ENCODE measurements at places on chromosomes 1 and 21.
A peak's percentile ranks its signal among the peaks of the same experiment; 100 is the strongest.

GRCh38 chr21:43266534-43266933, 97.7 kb downstream of the CRYAA start:
- no peak for DNase-seq
- no peaks in the 10 kb centered on the region for H3K4me1 ChIP-seq
- no peak overlapping the region for H3K4me3 ChIP-seq
- no peak overlapping the region for H3K27ac ChIP-seq

GRCh38 chr21:17250778-17251241, 262.0 kb upstream of the CXADR start:
- no peaks in the 10 kb centered on the region for H3K27me3 ChIP-seq
- no peaks in the 10 kb centered on the region for H3K4me1 ChIP-seq
- H3K4me3 ChIP-seq: no peak overlapping the region
- H3K36me3 ChIP-seq: no peaks in the 10 kb centered on the region

GRCh38 chr1:68376441-68376840, 73.3 kb downstream of the RPE65 start:
- no peak overlapping the region for H3K4me3 ChIP-seq
- no peak overlapping the region for H3K27ac ChIP-seq
- H3K36me3 ChIP-seq: no peaks in the 10 kb centered on the region

- H3K36me3 ChIP-seq: no peaks in the 10 kb centered on the region
- no peak overlapping the region for H3K27ac ChIP-seq
- DNase-seq: no peak
- H3K4me1 ChIP-seq: no peaks in the 10 kb centered on the region
- no peak overlapping the region for H3K4me3 ChIP-seq
- no peaks in the 10 kb centered on the region for H3K27me3 ChIP-seq
These were observed 259.4 kb upstream of the DAB1 start for GRCh38 chr1:57683037-57683942.

- DNase-seq: peak; percentile 83
- H3K27me3 ChIP-seq: peaks cover 40% of the 10 kb centered on the region
- no peak overlapping the region for H3K27ac ChIP-seq
- peaks cover 5% of the 10 kb centered on the region for H3K4me1 ChIP-seq
- H3K4me3 ChIP-seq: no peak overlapping the region
- H3K36me3 ChIP-seq: no peaks in the 10 kb centered on the region
These were observed 44.2 kb upstream of the LAPTM5 start for GRCh38 chr1:30801771-30802198.

GRCh38 chr1:23168079-23168444, 594 bp downstream of the LUZP1 start:
- peaks cover 14% of the 10 kb centered on the region for H3K4me1 ChIP-seq
- H3K27ac ChIP-seq: peak overlapping the region; percentile 84
- peak overlapping the region; percentile 98 for H3K4me3 ChIP-seq
- peak; percentile 48 for DNase-seq
- H3K27me3 ChIP-seq: peaks cover 2% of the 10 kb centered on the region

- no peaks in the 10 kb centered on the region for H3K4me1 ChIP-seq
- no peaks in the 10 kb centered on the region for H3K36me3 ChIP-seq
- no peak overlapping the region for H3K27ac ChIP-seq
These were observed 42.3 kb downstream of the LACTBL1 start for GRCh38 chr1:22930240-22930912.

DNA sequence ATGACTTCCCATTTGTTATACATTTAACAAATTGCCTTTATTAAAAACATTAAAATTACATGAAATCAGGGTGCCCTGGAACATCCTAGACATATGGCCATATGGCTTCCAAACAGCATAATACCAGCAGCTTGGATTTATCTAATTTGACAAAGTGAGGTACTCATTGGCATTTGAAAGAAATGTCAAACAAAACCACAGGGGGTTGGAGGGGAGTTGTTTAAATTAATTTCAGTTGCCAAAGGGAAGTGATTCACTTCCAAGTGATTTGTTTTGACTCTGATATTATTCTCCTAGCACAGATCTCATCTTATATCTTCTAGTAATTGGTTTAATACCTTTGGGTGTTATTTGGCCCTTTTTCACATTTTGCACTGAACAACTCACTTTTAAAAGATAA, 24.5 kb upstream of the POU2F1 start:
- H3K4me1 ChIP-seq: no peaks in the 10 kb centered on the region
- DNase-seq: no peak
- H3K36me3 ChIP-seq: no peaks in the 10 kb centered on the region
- H3K27me3 ChIP-seq: no peaks in the 10 kb centered on the region
- H3K27ac ChIP-seq: no peak overlapping the region
- no peak overlapping the region for H3K4me3 ChIP-seq
